ENCODE measurements at places on chromosomes 1 and 21. TPM values are rescaled to one million over a fixed set of nuclear protein-coding genes. Genes with fewer than 3 reads are reported as not detected.

- peaks cover 7% of the 10 kb centered on the region for H3K36me3 ChIP-seq
- H3K4me1 ChIP-seq: no peaks in the 10 kb centered on the region
- peaks cover 17% of the 10 kb centered on the region for H3K27me3 ChIP-seq
- no peak for DNase-seq
- no peak overlapping the region for H3K4me3 ChIP-seq
These were observed 4.2 kb upstream of the RGS8 start for GRCh38 chr1:182688436-182689205.

GRCh38 chr1:6006882-6007281 lies 14.7 kb upstream of the NPHP4 start:
- H3K27me3 ChIP-seq: no peaks in the 10 kb centered on the region
- H3K27ac ChIP-seq: peak overlapping the region; percentile 69
- no peak for DNase-seq
- H3K4me1 ChIP-seq: peaks cover 25% of the 10 kb centered on the region
- no peaks in the 10 kb centered on the region for H3K36me3 ChIP-seq
- peak overlapping the region; percentile 58 for H3K4me3 ChIP-seq

Gene MYOG
- total RNA-seq: not detected

Gene RBM34
- 104 TPM for total RNA-seq

Gene KRTAP19-3
- not detected for total RNA-seq

Gene TRIM63
- total RNA-seq: not detected

DNA sequence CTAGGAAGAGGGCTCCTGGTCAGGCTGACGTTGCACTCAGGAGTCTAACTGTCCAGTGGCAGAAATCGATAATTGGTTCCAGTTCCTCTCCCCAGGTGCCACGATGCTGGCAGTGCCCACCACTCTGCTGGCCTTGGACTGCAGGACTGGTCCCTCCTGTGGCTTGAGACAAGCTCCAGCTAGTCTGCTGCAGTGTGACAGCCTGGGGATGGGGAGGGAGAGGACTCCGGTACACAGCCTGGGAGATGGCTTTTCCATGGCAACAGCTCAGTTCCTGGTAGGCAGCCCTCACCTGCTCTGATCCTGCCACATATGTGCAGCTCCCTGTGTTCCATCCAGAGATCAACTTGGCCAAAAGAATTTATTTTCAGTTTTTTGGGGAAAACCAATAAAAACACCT lies 239.3 kb downstream of the KCNJ6 start:
- H3K27me3 ChIP-seq: peaks cover 33% of the 10 kb centered on the region
- H3K36me3 ChIP-seq: no peaks in the 10 kb centered on the region
- H3K4me1 ChIP-seq: no peaks in the 10 kb centered on the region
- no peak overlapping the region for H3K4me3 ChIP-seq
- H3K27ac ChIP-seq: no peak overlapping the region

- H3K27ac ChIP-seq: no peak overlapping the region
- H3K4me1 ChIP-seq: no peaks in the 10 kb centered on the region
- H3K27me3 ChIP-seq: no peaks in the 10 kb centered on the region
These were observed 35.6 kb downstream of the ST7L start for GRCh38 chr1:112583366-112583765.

- no peak for DNase-seq
- peak overlapping the region; percentile 93 for H3K4me3 ChIP-seq
- H3K36me3 ChIP-seq: no peaks in the 10 kb centered on the region
- no peaks in the 10 kb centered on the region for H3K27me3 ChIP-seq
These were observed 2.7 kb downstream of the IL10RB start for GRCh38 chr21:33268737-33269441.

DNA sequence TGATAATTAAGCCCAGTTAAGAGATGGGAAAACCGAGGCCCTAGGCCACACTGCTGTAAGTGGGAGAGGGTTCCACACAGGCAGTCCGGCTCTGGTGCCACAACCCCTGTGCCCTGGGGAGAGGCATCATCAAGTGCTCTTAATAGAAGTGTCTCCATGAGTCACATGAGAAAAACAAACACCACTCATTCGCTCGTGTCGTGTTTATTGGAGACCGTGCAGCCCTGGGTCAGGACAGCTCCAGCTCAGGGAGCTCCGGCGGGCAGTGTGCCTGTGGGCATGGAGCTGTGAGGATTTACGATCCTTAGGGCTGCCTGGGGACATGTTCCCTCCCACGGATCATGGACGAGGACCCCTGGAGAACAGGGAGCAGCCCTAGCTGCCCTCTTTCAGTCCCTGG lies 658.5 kb downstream of the AJAP1 start:
- H3K27me3 ChIP-seq: peaks cover 5% of the 10 kb centered on the region
- no peaks in the 10 kb centered on the region for H3K4me1 ChIP-seq

DNA sequence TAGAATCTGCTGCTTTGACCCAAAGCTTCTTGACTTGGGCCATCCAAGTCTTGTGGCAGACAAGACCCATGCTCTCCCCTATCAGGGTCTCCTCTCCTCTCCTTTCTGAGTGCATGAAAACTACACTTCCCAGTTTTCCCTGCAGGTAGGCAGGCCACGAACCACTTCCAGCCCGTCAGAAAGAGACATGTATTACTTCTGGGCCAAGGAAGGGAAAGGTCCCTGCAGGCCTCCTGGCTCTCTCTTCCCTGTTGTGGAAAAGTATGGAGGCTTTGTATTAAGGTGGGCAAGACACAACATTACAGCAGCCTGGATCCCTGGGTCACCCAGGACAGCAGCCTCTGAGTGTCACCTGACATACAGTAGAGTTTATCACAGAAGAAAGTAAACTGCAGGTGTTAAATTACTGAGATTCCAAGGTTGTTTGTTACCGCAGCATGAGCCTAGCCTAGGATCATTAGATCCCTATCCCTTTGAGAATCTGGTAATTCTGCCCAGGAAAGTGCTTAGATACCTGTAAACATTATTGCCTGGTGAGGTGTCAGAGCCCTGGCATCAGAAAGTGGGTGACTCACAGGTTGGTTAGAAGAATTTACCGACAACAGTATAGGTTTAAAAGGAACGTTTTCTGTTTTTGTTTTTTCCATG lies 717.3 kb downstream of the MATN1 start:
- DNase-seq: no peak
- no peaks in the 10 kb centered on the region for H3K4me1 ChIP-seq
- no peaks in the 10 kb centered on the region for H3K36me3 ChIP-seq
- no peak overlapping the region for H3K27ac ChIP-seq
- H3K4me3 ChIP-seq: no peak overlapping the region

DNA sequence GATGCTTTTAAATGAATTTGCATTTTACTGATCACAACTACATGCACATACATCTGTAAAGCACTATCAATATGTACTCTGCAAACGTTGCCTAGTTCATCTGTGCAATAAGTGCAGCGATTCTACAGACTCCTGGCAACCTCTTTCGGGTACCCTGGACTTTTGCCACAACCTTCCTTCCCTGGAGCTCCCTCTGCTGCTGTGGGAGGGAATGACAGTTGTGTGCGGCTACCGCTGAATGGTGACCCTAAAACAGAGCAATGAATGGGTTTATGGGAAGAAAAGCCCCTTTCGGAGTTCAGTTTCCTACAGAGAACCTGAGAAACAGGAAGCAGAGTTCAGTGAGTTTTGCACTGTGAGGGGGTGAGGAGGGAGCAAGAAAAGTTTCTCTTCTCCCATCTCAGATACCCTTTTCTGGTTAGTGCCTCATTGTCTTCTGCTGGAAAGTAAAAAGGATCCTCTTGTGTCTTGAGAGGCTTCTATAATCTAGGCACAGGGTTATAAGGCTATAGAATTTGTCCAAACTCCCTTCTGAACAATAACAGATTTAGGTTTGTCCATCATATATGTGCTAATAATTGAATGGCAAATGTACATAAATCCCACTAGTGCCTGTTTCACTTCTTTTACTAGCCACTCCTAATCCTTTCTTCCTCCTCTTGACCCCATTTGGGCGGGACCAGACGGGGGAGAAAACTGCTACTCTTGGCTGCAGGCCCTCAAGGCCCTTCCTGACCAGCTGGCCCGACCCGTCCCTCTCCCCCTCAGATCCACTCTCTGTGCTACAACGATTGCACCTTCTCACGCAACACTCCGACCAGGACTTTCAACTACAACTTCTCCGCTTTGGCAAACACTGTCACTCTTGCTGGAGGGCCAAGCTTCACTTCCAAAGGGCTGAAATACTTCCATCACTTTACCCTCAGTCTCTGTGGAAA lies 19.8 kb upstream of the SARS1 start:
- H3K4me1 ChIP-seq: peaks cover under 1% of the 10 kb centered on the region
- H3K27me3 ChIP-seq: no peaks in the 10 kb centered on the region

Gene LRRC39
- 0.50 TPM for total RNA-seq

Gene CFAP45
- total RNA-seq: 3.0 TPM
